ENCODE measurements at places on chromosomes 6 and 20. TPM values are rescaled to one million over a fixed set of nuclear protein-coding genes. Genes with fewer than 3 reads are reported as not detected.

The FAM217A gene
- total RNA-seq, result not detected

The OPN5 gene
- total RNA-seq, result not detected

The CNKSR3 gene
- total RNA-seq, result 22.7 TPM

The ANKRD66 gene
- total RNA-seq, result not detected

The COL9A3 gene
- total RNA-seq, result 63.4 TPM

The POFUT1 gene
- total RNA-seq, result 33.2 TPM

The FAM209B gene
- total RNA-seq, result not detected

The KIAA0408 gene
- total RNA-seq, result 13.5 TPM

The CLIC1 gene
- 231 TPM for total RNA-seq

- H3K27ac ChIP-seq, result peak overlapping the region; percentile 57
- H3K36me3 ChIP-seq, result no peaks in the 10 kb centered on the region
- no peak overlapping the region for H3K4me3 ChIP-seq
- DNase-seq, result peak; percentile 41
Observed at GRCh38 chr6:158060455-158061360, 79.0 kb downstream of the SYNJ2 start.

- H3K4me3 ChIP-seq, result no peak overlapping the region
- no peak for DNase-seq
- no peaks in the 10 kb centered on the region for H3K27me3 ChIP-seq
- H3K4me1 ChIP-seq, result no peaks in the 10 kb centered on the region
- H3K27ac ChIP-seq, result no peak overlapping the region
Observed at GRCh38 chr6:31771992-31772358, 5.2 kb downstream of the VWA7 start.

DNA sequence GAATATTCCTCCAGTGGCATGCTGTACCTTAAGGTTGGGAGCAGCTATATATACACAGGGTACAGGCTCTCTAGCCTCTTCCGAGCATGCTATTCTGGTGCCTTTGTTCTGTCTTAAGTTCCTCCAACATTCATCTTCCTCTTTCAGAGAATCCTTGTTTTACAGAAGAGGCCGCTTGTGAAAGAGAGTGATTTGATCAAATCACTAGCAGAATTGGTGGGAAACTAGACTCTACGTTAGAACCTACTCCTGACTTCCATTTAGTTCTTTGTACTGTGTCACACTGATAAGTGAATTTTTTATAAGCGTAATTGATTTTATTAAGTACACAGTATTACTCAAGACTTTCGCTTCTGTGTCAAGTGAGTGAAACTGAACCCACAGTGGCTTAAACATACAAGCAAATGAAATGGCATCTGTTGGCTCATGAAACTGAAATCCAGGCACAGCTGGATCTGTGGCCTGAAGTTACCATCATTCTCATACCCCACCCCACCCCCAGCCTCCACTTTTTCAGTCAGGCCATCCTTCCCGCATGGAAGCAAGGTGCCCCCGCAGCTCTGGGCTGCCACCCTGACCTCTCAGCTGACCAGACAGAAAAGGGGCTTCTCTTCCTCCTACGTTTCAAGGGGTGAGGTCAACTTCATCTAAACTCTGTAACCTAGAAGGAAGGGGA is 102.3 kb downstream of the RPP40 start:
- H3K36me3 ChIP-seq, result no peaks in the 10 kb centered on the region
- no peak overlapping the region for H3K4me3 ChIP-seq
- H3K27me3 ChIP-seq, result no peaks in the 10 kb centered on the region
- DNase-seq, result no peak
- no peaks in the 10 kb centered on the region for H3K4me1 ChIP-seq

- no peaks in the 10 kb centered on the region for H3K36me3 ChIP-seq
- H3K27me3 ChIP-seq, result no peaks in the 10 kb centered on the region
- no peak for DNase-seq
- no peak overlapping the region for H3K27ac ChIP-seq
Observed at GRCh38 chr6:88532241-88532860, 366.2 kb upstream of the CNR1 start.

GRCh38 chr6:51839726-51840374 is 247.6 kb downstream of the PKHD1 start:
- no peak overlapping the region for H3K27ac ChIP-seq
- H3K4me3 ChIP-seq, result no peak overlapping the region

DNA sequence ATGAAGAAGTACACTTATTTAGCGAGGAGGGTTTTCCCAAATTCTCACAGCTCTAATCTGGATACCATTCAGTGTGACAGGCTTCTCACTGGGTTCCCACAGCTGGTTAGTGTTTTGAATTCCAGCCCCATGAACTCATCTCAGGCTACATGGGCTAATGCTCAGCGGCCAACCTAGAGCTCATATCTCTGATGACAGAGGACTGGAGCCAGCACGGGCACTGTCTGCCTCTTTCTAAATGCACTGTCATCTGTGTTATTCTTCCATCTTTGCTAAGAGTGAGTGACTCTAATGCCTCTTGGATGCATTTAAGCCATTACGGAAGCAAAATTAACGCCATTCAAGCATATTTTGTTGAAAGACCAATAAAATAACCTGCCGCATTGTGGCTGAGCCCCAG is 308.9 kb upstream of the JAG1 start:
- H3K4me1 ChIP-seq, result peaks cover 6% of the 10 kb centered on the region
- DNase-seq, result peak; percentile 27
- H3K27ac ChIP-seq, result no peak overlapping the region

GRCh38 chr20:50919567-50919966 is 11.7 kb downstream of the ADNP start:
- no peak overlapping the region for H3K27ac ChIP-seq
- H3K4me3 ChIP-seq, result no peak overlapping the region
- peaks cover 93% of the 10 kb centered on the region for H3K4me1 ChIP-seq
- peaks cover 7% of the 10 kb centered on the region for H3K36me3 ChIP-seq

DNA sequence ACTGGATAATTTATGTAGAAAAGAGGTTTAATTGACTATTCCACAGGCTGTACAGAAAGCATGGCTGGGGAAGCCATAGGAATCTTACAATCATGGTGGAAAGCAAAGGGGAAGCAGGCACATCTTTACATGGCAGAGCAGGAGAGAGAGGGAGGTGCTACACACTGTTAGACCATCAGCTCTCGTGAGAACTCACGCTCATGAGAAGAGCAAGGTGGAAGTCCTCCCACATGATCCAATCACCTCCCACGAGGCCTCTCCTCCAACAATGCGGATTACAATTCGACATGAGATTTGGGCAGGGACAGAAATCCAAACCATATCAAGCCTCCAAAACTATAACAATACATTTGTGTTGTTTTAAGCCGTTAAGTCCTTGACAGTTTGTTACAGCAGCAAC is 257.1 kb upstream of the KCNG1 start:
- DNase-seq, result no peak
- H3K27ac ChIP-seq, result no peak overlapping the region
- peaks cover 11% of the 10 kb centered on the region for H3K4me1 ChIP-seq
- no peaks in the 10 kb centered on the region for H3K27me3 ChIP-seq

DNA sequence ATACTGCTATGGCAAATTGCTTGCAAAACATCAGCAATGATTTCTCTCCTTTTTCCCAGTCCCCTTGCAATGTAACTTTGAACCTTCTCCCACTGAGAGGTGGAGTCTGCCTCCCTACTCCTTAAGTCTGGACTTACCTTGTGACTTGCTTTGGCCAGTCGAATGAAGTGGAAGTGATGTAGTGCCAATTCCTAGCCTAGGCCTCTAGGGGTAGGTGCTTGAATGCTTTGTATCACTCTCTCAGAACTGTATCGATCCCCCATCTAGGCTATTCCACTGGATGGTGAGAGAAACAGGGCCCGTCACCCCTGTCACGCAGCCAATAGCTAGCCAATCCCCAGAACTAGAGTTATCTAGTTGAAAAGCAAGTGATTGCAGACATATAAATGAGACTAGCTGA is 238.6 kb downstream of the BTBD3 start:
- no peaks in the 10 kb centered on the region for H3K27me3 ChIP-seq
- no peaks in the 10 kb centered on the region for H3K36me3 ChIP-seq
- no peak for DNase-seq
- H3K4me1 ChIP-seq, result no peaks in the 10 kb centered on the region
- no peak overlapping the region for H3K27ac ChIP-seq

DNA sequence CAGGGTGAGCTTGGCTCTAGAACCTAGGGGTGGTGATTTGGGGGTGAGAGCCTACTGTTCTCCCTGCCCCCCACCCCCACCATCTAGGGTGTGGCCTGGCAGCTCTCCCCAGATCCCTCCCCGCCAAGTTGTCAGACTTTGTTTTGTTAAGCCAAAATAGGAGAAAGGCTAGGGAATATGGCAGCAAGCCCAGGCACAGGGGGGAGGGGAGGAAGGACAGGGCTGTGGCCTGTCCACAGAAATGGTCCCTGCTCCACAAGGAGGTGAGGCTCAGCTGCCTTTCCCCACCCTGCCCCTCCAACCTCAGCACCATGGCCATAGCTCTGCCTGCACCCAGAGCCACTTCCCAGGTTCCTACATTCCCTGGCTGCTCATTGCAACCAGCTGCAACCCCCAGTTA is 17.2 kb downstream of the SCUBE3 start:
- no peaks in the 10 kb centered on the region for H3K4me1 ChIP-seq
- H3K4me3 ChIP-seq, result no peak overlapping the region
- no peaks in the 10 kb centered on the region for H3K27me3 ChIP-seq

GRCh38 chr6:24755279-24755678 is 19.5 kb upstream of the GMNN start:
- H3K27ac ChIP-seq, result no peak overlapping the region
- no peaks in the 10 kb centered on the region for H3K36me3 ChIP-seq
- no peak for DNase-seq
- no peaks in the 10 kb centered on the region for H3K4me1 ChIP-seq
- H3K4me3 ChIP-seq, result no peak overlapping the region
- H3K27me3 ChIP-seq, result no peaks in the 10 kb centered on the region

DNA sequence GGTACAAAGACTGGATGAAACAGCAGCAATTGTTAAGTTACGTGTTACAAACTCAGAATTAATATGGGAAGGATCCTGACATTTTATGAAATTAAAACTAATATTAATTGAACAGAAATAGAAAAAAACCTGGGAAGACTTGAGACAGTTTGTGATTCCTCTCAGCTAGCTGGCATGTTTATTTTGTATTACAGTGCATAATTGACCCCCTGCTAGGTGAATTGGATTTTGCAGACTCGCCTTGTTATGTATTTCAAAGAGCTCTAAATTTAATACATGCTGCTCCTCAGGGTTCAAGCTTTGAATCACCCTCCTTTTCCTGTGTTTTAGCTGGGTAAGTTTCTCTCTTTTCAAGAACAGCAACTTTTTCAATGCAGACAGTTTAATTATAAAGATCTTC is 339.4 kb downstream of the PLCB1 start:
- no peak overlapping the region for H3K27ac ChIP-seq
- DNase-seq, result no peak
- H3K36me3 ChIP-seq, result no peaks in the 10 kb centered on the region

- H3K4me1 ChIP-seq, result no peaks in the 10 kb centered on the region
- no peaks in the 10 kb centered on the region for H3K27me3 ChIP-seq
- no peak overlapping the region for H3K27ac ChIP-seq
- H3K36me3 ChIP-seq, result no peaks in the 10 kb centered on the region
- H3K4me3 ChIP-seq, result no peak overlapping the region
Observed at GRCh38 chr6:43378631-43379030, 9.2 kb upstream of the ZNF318 start.

GRCh38 chr6:1372690-1373089 is 16.7 kb upstream of the FOXF2 start:
- no peak overlapping the region for H3K4me3 ChIP-seq
- DNase-seq, result no peak
- no peak overlapping the region for H3K27ac ChIP-seq
- H3K36me3 ChIP-seq, result no peaks in the 10 kb centered on the region

DNA sequence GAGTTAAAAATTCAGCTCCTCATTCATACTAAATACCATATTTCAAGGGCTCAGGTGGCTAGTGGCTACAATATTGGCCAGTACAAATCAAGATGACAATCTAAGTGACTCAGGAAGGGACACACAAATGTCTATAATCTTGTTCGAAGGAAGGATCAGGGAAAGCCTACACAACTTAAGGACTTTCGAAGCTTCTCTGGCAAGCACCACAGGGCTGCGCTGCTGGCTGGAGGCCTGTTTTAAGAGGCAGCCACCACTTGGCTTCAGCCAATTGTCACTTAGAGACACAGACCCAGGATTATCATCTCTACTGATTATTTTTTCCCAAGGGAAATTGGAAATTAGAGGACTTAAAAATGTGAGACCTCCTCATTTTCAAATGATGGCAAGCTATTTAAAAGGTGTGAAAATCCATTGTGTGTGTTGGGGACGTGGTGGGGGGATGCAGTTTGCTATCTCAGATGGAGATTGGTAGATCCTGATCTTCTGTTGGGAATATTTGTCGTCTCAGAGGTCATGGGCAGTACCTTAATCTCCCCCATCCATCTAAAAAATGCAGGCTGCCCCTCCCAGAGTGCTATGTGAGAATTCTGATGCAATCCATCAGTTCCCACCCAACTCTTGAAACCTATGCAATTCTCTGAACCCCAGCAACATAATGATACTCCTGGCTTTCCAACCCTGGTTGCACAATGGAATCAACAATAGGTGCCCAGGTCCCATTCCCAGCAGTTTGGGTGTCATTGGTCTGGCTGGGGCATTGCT is 11.3 kb downstream of the ARHGAP40 start:
- no peaks in the 10 kb centered on the region for H3K4me1 ChIP-seq
- DNase-seq, result no peak
- no peak overlapping the region for H3K27ac ChIP-seq
- H3K27me3 ChIP-seq, result no peaks in the 10 kb centered on the region
- H3K4me3 ChIP-seq, result no peak overlapping the region
- no peaks in the 10 kb centered on the region for H3K36me3 ChIP-seq

DNA sequence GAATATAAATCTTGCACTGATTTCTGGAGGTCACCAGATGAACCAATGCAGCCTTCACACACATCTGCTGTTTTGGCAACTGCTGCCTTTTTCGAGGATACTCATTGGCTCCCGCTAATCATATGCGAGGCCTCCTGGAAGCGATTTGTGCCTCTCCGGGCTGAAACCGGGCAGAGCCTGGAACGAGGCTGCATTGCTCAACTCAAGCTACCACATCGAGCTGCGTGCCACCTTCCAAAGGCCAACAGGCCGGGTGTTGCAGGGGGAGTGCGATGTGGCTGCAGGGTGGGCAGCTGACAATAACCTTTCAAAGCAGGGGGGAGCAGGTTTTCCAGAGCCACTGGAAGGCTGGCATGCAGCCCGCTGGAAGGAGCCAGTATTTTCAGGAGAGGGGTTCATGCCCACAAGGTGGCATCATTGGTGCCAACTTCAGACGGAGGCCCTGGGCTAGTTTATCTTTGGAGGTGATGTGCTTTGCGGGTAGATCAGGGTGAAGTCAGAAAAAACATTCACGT is 122.6 kb upstream of the IFNGR1 start:
- no peak overlapping the region for H3K4me3 ChIP-seq
- H3K27ac ChIP-seq, result no peak overlapping the region
- no peaks in the 10 kb centered on the region for H3K27me3 ChIP-seq
- no peak for DNase-seq
- no peaks in the 10 kb centered on the region for H3K36me3 ChIP-seq

DNA sequence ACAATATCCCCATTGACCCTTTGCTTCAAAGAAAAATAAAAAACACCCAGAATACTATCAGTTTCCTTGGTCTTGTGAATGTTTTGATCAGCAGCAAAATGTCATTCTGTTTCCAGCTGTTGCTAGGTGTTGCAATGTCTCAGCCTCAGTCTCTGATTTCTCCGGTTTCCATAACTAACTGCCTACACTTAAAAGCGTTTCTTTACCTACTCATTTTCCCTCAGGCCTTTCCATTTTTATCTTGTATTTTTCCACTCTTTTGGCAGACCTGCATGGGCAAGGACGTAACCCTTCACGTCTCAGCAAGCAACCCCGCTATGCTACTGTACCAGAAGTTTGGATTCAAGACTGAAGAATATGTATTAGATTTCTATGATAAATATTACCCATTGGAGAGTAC is 49.4 kb downstream of the KAT14 start:
- no peak overlapping the region for H3K27ac ChIP-seq
- no peaks in the 10 kb centered on the region for H3K4me1 ChIP-seq
- no peaks in the 10 kb centered on the region for H3K27me3 ChIP-seq
- no peak overlapping the region for H3K4me3 ChIP-seq

Measured in tibial nerve (tissue), 4 donors.